ENCODE measurements at places on chromosomes 11 and 22. TPM values are rescaled to one million over a fixed set of nuclear protein-coding genes. Genes with fewer than 3 reads are reported as not detected.

The SCN2B gene
- polyA plus RNA-seq: not detected

The UBQLNL gene
- polyA plus RNA-seq: not detected

- no peaks in the 10 kb centered on the region for H3K4me1 ChIP-seq
- no peaks in the 10 kb centered on the region for H3K36me3 ChIP-seq
- DNase-seq: no peak
- H3K27ac ChIP-seq: no peak overlapping the region
Measured at GRCh38 chr11:79456501-79456900, 15.7 kb upstream of the TENM4 start.

- H3K27me3 ChIP-seq: no peaks in the 10 kb centered on the region
- H3K4me3 ChIP-seq: no peak overlapping the region
- no peaks in the 10 kb centered on the region for H3K36me3 ChIP-seq
Measured at GRCh38 chr11:45384711-45385241, 98.6 kb upstream of the SYT13 start.

The MMP1 gene
- not detected for polyA plus RNA-seq

DNA sequence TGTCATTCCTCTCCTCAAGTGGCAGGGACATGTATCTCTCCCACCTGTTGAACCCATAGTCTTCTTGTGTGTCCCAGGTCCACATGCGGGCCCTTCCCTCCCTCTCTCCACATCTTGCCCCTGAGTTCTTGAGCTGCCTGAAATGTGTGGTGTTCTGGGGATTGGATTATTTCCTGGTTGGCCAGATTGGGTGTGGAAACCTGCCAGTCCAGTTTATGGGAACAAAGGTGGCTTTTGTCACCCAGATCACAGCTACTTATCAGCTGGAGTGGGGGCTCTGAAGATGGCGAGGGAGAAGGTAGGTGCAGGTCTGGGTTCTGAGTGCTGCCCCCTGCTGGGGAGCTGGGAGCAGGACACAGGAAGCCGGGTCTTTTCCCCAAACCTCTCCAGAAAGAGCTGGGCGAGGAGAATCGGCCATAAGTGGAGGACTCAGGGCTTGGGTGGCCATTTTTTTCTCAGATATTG lies 14.2 kb downstream of the DTX4 start:
- peak; percentile 42 for DNase-seq
- H3K4me1 ChIP-seq: no peaks in the 10 kb centered on the region
- H3K27ac ChIP-seq: no peak overlapping the region
- H3K36me3 ChIP-seq: no peaks in the 10 kb centered on the region

The KCNQ1 gene
- polyA plus RNA-seq: 5.7 TPM

DNA sequence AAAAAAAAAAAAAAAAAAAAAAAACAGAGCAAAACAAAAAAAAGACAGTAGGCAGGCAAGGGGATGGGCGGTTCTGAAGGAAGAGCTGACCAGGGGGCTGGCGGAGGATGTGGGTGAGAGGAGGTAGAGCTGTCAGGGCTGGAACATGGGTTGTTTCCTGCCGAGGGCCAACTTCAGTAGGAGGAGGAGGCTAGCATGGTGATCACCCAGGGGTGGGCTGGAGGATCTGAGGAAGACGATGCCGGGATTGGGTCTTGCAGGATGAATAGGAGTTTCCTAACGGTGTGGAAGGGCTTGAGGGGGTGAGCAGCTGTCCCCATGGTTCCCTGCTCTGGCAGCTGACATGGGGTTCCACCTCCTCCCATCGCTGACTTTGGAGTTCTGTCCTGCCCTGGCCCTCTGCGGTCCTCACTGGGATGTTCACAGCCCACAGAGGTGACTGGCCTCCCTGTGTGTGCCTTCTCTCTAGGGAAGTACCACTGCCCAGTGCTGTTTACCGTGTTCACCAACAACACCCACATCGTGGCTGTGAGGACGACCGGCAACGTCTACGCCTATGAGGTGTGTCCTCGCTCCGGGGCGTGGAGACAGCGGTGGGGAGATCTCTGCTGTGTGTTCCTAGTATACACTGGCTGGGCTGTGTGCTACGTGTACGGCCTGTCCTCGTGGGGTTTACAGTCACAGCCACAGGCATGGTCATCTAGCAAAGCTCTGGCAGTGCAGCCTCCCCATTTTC lies 15.2 kb downstream of the PPIL2 start:
- no peak overlapping the region for H3K4me3 ChIP-seq
- no peaks in the 10 kb centered on the region for H3K4me1 ChIP-seq
- H3K36me3 ChIP-seq: peaks cover 21% of the 10 kb centered on the region

GRCh38 chr11:90252053-90252452 lies 29.2 kb upstream of the CHORDC1 start:
- no peak for DNase-seq
- H3K27me3 ChIP-seq: no peaks in the 10 kb centered on the region
- H3K27ac ChIP-seq: no peak overlapping the region
- no peak overlapping the region for H3K4me3 ChIP-seq
- no peaks in the 10 kb centered on the region for H3K4me1 ChIP-seq
- no peaks in the 10 kb centered on the region for H3K36me3 ChIP-seq

- no peaks in the 10 kb centered on the region for H3K4me1 ChIP-seq
- peaks cover 31% of the 10 kb centered on the region for H3K36me3 ChIP-seq
- no peak for DNase-seq
- no peak overlapping the region for H3K4me3 ChIP-seq
Measured at GRCh38 chr22:20823264-20823663, 35.3 kb downstream of the PI4KA start.

DNA sequence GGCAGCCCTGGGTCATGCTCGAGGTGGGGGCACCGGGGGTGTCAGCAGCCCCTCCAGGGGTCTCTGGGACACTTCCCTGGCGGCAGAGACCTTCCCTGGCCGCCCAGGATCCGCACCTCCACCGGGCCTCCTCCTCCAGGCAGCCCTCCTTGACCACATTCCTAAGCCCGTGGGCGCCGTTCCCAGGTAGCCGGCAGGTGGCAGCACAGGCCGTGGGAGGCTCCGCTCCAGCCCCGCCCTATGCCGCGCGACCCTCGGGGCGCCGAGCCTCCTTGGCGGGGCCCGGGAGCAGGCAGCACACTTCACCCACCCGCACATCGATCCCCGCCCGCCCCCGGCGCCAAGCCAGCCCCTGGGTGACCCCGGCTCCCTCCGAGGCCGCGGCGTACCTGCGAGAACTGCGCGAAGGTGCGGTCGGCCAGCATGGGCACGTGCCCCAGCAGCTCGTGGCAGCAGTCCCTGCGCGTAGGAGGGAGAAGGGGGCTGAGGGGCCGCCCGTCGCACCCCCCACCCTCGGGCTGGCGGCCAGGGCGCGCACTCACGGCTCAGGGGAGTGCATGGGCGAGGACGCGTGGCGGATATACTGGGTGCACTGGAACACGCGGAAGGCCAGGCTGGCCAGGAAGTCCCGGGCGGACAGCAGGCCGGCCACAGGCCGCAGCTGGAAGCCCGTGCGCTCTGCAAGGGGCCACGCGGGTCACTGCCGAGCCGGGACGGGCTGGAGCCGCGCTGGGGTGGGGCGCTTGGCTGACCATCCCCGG lies 5.3 kb upstream of the INS start:
- no peaks in the 10 kb centered on the region for H3K27me3 ChIP-seq
- DNase-seq: peak; percentile 26
- no peak overlapping the region for H3K4me3 ChIP-seq

The IGSF22 gene
- polyA plus RNA-seq: 6.1 TPM

DNA sequence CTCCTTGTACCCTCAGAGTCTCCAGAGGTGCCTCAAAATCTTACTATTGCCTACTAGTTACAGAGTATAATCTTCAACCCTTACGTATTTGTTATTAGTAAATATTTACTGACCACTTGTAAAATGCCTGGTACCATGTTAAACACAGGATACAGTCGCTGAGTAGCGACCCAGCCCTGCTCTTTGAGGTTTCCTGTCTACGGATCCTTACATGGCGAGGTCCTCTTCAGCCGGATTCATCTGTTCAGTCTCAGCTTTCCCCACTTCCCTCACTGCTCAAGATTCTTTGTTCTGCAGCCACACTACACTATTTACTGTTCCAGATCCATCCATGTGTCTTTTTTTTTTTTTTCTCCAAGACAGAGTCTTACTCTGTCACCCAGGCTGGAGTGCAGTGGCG lies 13.2 kb upstream of the TTC36 start:
- no peaks in the 10 kb centered on the region for H3K27me3 ChIP-seq
- peaks cover 59% of the 10 kb centered on the region for H3K36me3 ChIP-seq
- no peak for DNase-seq

- no peaks in the 10 kb centered on the region for H3K36me3 ChIP-seq
- no peaks in the 10 kb centered on the region for H3K27me3 ChIP-seq
- peak overlapping the region; percentile 69 for H3K4me3 ChIP-seq
- DNase-seq: no peak
Measured at GRCh38 chr22:25563761-25564319, 635 bp upstream of the GRK3 start.

GRCh38 chr22:37681556-37682049 lies 4.5 kb upstream of the NOL12 start:
- H3K27me3 ChIP-seq: no peaks in the 10 kb centered on the region
- no peak overlapping the region for H3K4me3 ChIP-seq
- H3K4me1 ChIP-seq: peaks cover 19% of the 10 kb centered on the region
- no peaks in the 10 kb centered on the region for H3K36me3 ChIP-seq
- H3K27ac ChIP-seq: no peak overlapping the region

The API5 gene
- 136 TPM for polyA plus RNA-seq

GRCh38 chr11:86632499-86633269 lies 39.7 kb downstream of the ME3 start:
- H3K4me3 ChIP-seq: no peak overlapping the region
- H3K4me1 ChIP-seq: no peaks in the 10 kb centered on the region
- no peaks in the 10 kb centered on the region for H3K36me3 ChIP-seq
- H3K27ac ChIP-seq: no peak overlapping the region
- no peak for DNase-seq

The FOLR2 gene
- polyA plus RNA-seq: not detected

DNA sequence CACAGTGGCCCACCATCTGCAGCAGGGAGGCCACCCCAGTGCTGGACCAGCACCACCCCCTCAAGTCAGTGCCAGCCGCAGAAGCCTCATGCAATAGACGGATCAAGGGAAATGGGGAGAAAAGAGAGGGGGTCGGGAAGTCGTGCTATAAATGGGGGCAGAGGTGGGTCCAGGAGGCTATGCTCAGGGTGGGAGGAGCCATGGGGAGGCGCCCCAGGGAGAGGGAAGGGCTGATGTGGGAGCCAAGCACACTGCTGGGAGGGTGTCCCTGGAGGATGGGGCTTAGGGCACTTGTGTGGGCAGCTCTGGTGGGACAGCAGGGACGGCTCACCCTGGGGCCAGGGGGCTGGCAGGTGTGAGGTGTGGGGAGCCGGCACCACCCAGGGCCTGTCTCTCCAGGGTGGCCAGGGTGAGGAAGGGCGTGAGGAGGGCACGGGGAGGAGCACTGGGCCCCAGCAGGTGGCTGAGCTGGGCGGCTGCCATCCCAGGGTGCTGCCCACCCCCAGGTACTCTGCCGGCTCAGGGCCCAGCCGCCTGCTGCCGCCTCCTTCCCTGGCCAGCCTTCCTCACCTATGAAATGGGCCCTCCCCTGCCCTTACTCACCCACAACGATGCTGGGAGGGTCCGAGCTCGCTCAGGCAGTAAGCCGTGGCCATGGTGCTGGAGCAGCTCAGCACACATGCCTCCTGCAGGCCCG lies 18.0 kb downstream of the PHLDA2 start:
- H3K27me3 ChIP-seq: no peaks in the 10 kb centered on the region
- peaks cover 10% of the 10 kb centered on the region for H3K4me1 ChIP-seq
- no peak overlapping the region for H3K27ac ChIP-seq
- H3K36me3 ChIP-seq: no peaks in the 10 kb centered on the region
- H3K4me3 ChIP-seq: no peak overlapping the region
- DNase-seq: no peak

GRCh38 chr11:33874910-33875490 lies 16.9 kb downstream of the LMO2 start:
- no peaks in the 10 kb centered on the region for H3K36me3 ChIP-seq
- no peak overlapping the region for H3K27ac ChIP-seq
- no peak for DNase-seq
- no peak overlapping the region for H3K4me3 ChIP-seq
- H3K27me3 ChIP-seq: peaks cover 9% of the 10 kb centered on the region
- H3K4me1 ChIP-seq: peaks cover 5% of the 10 kb centered on the region

The CARD10 gene
- 1.0 TPM for polyA plus RNA-seq

- H3K4me1 ChIP-seq: peaks cover 31% of the 10 kb centered on the region
- peaks cover 5% of the 10 kb centered on the region for H3K36me3 ChIP-seq
- no peak overlapping the region for H3K4me3 ChIP-seq
- peak overlapping the region; percentile 45 for H3K27ac ChIP-seq
Measured at GRCh38 chr11:83191491-83191890, 2.0 kb upstream of the ANKRD42 start.

DNA sequence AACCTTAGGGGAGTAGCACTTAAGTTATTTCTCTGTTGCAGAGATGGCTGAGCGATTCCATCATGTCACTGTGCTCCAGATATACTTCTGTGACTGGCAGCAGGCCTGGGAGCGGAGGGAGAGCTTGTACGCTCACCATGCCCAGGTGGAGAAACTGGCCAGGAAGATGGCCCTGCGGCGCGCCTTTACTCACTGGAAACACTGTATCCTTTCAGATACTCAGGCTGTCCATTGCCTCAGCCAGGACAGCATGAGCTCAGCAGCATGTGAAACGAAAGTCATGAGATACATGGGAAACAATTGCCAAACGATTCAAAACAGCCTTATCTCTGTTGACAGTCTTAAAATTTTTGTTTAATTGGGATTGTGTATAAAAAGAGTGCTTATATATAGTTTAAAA lies 78.9 kb downstream of the SFI1 start:
- no peaks in the 10 kb centered on the region for H3K4me1 ChIP-seq
- no peak overlapping the region for H3K27ac ChIP-seq
- DNase-seq: no peak
- H3K27me3 ChIP-seq: no peaks in the 10 kb centered on the region
- H3K36me3 ChIP-seq: peaks cover 38% of the 10 kb centered on the region

DNA sequence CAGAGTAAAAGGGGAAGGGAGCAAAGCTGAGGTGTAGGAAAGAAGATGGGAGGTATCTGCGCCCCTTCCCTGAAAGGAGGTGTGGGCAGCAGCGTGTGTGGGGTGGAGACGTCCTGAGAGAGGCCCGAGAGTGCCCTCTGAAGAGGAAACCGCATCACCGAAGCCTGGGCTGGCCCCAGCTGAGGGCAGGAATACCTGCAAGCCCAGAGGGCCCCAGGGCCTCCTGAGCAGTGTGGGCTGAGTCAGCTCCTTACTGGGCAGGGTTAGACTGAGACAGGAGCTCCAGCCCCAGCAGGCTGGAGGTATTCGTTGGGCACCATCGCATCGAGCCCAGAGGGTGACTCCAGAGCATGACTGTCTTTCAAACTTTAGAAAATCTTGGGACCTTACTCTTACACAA lies 534.0 kb upstream of the B3GAT1 start:
- H3K27me3 ChIP-seq: no peaks in the 10 kb centered on the region
- no peak overlapping the region for H3K4me3 ChIP-seq
- H3K27ac ChIP-seq: no peak overlapping the region
- H3K36me3 ChIP-seq: no peaks in the 10 kb centered on the region

DNA sequence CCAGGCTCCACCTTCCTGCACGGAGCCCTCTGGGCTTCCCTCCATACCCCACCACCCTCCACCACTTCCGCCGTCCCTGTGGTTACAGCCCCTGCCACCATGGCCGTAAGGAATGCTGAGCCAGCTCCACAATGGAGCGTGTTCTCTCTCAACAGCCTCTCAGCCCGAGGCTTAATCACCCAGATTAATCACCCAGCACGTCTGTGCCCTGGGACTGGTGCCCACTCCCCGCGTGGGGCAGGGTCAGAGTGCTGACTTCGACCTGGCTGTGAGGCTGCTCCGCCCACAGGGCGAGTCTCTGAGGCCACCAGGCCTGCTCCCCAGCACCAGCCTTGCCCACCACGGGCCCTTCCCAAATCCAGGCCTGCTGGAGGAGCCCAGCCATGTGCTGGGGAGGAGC lies 4.0 kb upstream of the TH start:
- no peaks in the 10 kb centered on the region for H3K4me1 ChIP-seq
- H3K27me3 ChIP-seq: no peaks in the 10 kb centered on the region
- DNase-seq: no peak
- H3K36me3 ChIP-seq: no peaks in the 10 kb centered on the region

GRCh38 chr22:23058481-23059283 lies 11.6 kb upstream of the GNAZ start:
- H3K27ac ChIP-seq: no peak overlapping the region
- H3K4me1 ChIP-seq: no peaks in the 10 kb centered on the region
- no peak overlapping the region for H3K4me3 ChIP-seq
- H3K36me3 ChIP-seq: no peaks in the 10 kb centered on the region

The C11orf42 gene
- not detected for polyA plus RNA-seq
